Tongue (tissue), 3 donors: ENCODE measurements at places on chromosomes 12 and 14. TPM values are rescaled to one million over a fixed set of nuclear protein-coding genes. Genes with fewer than 3 reads are reported as not detected.

Gene PTPRO
- total RNA-seq, result 1.2 TPM

Gene NKX2-1
- not detected for total RNA-seq

Gene FRMD6
- 100 TPM for total RNA-seq

Gene KRT3
- not detected for total RNA-seq

Gene OTOGL
- total RNA-seq, result 0.41 TPM

Gene ASB2
- total RNA-seq, result 69.5 TPM

Gene WNT1
- total RNA-seq, result not detected

Gene COL2A1
- total RNA-seq, result 7.0 TPM

Gene SCFD1
- total RNA-seq, result 129 TPM

Gene LMO3
- total RNA-seq, result 7.2 TPM

Gene SLC6A12
- 0.51 TPM for total RNA-seq

Gene CDH24
- total RNA-seq, result 4.5 TPM

Gene RD3L
- total RNA-seq, result not detected

Gene SPX
- 19.8 TPM for total RNA-seq

Gene MTHFD1
- total RNA-seq, result 54.6 TPM

Gene RPAP3
- total RNA-seq, result 19.9 TPM

Gene TAS2R42
- total RNA-seq, result not detected

Gene KLHDC1
- total RNA-seq, result 10.9 TPM

Gene GNG2
- 45.1 TPM for total RNA-seq

Gene CLEC4A
- 1.9 TPM for total RNA-seq

Gene SH2B3
- total RNA-seq, result 11.7 TPM

Gene SIX6
- not detected for total RNA-seq

Gene BTBD7
- total RNA-seq, result 27.7 TPM

Gene LAG3
- not detected for total RNA-seq

Gene SLC2A14
- total RNA-seq, result not detected

Gene SPIC
- total RNA-seq, result not detected

Gene DDHD1
- 18.1 TPM for total RNA-seq
